Fibroblast of skin of abdomen (primary cell): ENCODE measurements at places on chromosomes 6 and 20.

DNA sequence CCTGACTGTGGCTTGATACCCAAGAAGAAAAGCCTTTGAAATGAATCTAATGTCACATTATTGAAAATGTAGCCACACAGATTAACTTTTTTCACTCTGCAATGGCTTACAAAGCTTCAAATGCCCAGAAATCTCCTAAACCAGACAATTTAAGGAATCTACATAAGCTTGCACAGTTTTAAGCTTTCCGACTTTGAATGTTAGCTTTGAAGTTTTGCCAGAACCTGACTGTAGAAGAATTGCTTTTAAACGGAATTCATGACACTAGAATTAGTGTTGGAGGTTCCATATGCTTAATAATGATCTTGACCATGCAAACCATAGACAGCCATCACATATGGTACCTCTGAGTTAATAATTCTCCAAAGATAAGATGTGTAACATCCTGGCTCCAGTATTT, 798.5 kb upstream of the EPHA7 start:
- DNase-seq: no peak

GRCh38 chr20:4047614-4048013, 32.3 kb upstream of the RNF24 start:
- no peak for DNase-seq

DNA sequence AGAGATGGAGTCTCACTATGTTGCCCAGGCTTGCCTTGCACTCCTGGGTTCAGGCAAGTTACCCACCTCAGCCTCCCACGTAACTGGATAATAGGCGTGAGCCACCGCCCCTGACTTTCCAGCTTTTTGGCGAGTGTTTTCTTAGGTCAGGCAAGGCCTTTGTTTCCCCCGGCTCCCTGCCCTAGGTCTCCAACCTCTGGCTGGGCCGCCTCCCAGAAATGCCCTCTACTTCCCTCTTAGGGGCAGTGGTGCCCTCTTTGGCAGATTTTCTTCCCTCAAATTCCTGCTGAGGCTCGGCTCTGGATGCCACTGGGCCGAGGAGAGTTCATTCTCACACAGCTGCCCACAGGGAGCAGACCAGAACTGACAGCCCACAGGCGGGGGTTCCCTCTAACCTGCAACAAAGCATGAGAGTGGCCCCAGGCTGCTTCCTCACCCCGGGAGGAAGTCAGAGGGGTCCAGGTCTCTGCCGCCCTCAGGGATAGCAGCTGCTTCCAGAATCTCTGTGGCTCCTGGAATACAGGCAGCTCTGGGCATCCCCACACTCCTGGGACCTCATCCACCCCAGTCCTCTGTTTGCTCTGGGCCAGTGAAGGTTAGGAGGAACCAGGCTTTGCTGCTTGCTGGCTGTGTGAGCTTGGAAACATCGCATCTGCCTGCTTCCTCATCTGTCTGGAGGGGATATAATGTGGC, 56.5 kb downstream of the TCP11 start:
- DNase-seq: no peak

GRCh38 chr6:52337633-52338290, 24.2 kb upstream of the PAQR8 start:
- no peak for DNase-seq

DNA sequence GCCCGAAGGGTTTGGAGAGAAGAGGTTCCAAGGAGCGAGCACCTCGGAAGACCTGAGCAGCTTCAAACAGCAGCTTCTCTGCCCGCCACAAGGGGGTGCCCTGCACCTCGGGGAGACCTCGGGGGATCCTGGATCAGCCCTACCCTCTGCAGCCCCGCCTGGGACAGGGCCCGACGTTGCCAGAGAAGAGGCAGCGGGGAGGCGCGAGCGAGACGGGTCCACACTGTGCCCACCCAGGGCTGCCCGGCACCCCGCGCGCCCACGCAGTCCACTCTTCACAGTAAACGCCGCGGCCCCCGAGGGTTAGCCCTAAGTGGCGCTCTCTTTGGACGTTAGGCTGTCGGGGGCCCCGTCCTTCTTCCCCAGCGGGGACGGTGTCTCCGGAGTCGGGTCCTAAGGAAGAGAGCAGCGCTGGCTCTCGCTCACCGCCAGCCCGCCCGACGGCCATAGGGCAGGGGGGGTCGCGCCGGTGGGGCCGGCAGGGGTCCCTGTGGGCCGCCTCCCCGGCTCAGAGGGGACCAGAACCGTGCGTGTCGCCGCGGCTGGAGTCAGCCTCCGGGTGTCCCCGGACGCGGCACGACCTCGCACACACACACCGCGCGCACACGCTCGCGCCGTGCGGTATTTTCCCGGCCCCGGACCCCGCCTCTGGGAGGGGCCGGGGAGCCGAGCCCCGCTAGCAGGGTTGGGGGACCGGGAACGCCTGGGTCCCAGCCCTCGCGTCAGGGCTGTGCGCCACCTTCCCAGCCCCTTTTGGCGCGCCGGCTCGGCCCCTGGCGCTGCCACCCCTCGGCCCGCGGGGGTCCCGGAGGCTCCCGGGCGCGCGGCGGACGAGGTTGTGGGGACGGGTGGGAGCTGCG, 929 bp downstream of the CDH22 start:
- DNase-seq: peak; percentile 31

DNA sequence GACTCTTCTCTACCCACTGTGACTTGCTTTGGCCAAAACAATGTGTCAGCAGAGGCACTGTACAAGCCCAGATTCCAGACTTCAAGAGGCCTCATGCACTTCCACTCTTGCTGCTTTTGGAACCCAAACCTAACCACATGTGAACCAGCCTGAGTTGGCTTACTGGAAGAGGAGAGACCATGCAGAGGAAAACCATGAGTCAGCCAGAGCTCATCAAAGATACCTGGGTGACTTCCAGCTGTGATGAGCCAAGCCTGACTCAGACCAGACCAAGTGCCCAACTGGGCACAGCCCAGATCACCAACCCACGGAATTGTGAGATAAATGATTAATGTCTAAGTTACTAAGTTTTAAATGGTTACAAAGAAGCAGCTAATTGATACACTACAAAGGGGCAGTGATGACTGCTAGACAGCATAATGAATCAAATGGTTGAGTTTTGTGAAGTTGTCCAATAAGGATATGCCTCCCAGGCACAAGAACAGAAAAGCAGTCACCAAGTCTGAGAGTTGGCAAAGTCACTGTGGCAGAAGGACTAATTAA, 16.2 kb upstream of the BEND6 start:
- peak; percentile 99 for DNase-seq

DNA sequence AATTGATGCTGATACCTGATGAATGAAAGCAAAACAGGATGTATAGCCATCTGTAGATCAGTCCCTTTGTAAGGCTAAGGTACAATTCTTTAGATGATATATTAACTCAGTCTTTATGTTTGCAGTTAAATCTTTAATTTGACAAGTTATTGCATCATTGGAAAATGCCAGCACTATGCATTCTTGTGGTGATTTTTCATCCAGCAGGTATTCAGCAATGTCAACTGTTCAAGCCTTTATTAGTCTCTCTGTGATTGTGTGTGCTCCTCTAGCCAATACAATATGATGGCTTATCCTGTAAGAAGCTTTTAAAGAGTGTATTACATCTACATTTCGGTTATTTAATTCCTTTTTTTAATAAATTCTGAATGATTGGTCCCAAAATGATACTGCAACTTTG, 34.3 kb downstream of the HLA-DMB start:
- DNase-seq: peak; percentile 78
